ENCODE measurements at places on chromosomes 7 and 10.

GRCh38 chr7:96055717-96056116 is 266.2 kb downstream of the SLC25A13 start:
- DNase-seq = no peak

DNA sequence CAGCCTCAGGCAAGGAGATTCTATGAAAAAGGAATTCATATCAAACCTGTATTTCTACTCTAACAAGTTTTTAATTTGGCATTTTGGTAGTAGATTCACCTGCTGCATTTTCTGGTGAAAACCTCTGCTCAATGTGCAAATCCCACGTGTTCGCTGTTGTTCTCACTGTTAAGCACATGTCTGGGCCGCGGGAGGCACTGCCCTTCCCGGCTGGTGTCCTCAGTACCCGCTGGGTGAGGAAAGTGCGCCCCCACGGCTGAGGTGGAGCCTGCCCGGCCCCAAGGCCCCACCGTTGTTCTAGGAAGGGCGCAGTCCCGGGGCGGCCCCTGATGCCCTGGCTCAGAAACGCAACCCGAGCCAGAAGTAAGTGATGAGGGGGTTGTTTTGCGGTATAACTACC is 193.4 kb upstream of the VWC2 start:
- DNase-seq = no peak

DNA sequence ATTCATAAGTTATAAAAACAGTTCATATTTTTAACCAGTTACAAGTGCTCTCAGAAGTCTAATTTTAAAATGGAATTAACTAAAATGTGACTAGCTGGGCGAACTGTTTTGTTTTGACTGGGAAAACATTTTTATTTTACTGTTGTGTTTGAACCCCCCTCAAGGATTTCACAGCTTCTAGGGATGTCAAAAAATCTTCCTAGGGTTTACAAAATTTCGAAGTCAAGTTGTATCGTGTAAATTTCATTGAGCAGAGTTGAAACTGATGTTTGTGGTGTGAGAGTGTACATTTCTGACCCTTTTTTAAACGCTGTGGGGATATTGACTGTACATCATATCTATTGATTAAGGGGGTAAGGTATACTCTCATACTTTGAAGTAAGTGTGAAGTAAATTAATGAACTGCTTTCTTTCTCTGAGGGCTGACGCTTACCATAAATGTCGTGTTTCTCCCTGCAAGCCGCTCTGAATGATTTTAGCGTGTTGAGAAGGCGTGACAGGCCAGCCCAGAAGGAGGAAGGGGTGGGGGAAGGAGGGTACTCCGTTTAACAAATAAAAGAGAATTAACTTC is 1.8 kb upstream of the SP8 start:
- DNase-seq = no peak

- no peak for DNase-seq
Observed at GRCh38 chr10:60346661-60347060, 43.0 kb downstream of the ANK3 start.

- no peak for DNase-seq
Observed at GRCh38 chr10:128432011-128432410, 305.8 kb upstream of the MKI67 start.

DNA sequence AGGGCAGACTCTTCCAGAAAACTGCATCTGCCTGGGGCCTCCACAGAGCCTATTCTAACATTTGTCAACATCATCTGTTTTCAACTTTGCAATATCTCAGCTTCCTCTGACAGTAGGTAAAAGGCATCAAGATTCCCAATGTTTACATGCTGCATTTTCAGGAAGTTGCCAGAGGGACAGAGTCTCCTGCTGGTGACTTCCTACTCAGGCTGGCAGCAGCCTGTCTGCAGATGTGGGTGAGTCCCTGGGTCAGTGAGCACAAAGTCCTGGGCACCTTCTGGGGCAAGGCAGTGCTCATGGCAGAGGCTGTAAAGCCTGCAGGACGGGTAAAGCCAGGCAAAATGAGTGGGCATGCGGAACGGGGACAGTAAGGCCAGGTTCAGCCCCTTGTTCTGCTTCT is 69.4 kb downstream of the EBF3 start:
- DNase-seq = no peak

GRCh38 chr10:104935656-104936055 is 294.6 kb downstream of the SORCS3 start:
- no peak for DNase-seq

GRCh38 chr7:20385126-20385525 is 54.4 kb downstream of the ITGB8 start:
- no peak for DNase-seq

DNA sequence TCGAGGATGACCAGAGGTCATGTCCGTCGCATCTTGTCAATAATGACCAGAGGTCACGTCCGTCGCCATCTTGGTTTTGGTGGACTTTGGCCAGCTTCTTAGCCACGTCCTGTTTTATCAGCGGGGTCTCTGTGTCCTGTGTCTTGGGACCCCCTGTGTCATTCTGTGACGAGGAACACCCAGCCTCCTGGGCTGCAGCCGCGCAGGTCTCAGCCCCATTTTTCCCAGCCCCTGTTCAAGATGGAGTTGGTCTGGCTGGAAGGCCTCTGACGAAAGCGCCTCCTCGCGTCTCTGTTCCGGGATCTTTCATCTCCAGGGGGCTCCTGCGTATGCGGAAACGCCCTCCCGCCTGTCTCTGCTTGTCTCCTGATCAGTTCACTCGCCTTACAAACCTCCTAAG is 134.2 kb downstream of the ELFN1 start:
- no peak for DNase-seq

GRCh38 chr10:24703700-24704099 is 20.0 kb downstream of the ARHGAP21 start:
- no peak for DNase-seq

- DNase-seq = no peak
Observed at GRCh38 chr10:10367264-10367663, 650.4 kb upstream of the CELF2 start.
